CD4-positive, alpha-beta T cell treated with Interleukin-6 at 100 ng/mL for 8 hours (primary cell): ENCODE measurements at places on chromosomes 1 and 21.

DNA sequence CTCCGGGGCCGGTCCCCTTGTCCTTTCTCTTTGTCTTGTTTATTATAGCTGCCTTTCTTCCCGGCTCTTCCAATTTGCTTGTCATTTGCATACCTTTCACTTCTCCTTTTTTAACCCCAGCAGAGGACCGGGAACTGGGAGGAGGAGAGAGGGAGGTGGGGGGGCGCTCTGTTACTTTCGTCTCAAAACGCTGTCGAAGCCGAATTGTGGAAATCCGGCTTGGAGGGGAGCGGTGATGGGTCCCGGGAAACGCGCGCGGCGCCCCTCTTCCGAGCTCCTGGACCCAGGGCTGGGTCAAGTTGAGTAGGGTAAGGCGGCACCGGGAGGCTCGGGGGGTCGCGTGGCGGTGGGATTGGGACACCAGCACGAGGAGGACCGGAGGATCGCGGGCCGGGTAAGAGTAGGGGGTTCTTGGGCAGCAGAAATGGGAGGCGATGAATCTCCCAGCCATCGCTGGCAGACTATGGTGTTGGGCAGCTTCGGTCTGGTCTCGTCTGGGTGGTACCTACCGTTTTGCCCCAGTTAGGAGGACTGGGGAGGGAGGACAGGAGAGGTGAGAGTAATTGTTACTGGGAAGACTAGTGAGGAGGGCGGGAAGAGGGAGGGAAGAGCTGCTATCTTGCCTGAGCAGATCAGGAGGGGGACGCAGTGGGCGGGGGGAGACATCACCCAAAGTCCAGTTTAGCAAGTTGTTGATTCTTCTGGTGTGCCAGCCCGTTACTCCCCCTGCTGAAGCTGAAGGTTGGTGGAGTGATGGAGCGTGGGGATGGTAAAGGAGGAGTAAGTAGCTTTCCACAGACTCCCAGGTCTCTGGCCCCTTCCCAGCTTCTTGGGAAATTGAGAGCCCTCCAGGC, 1.5 kb downstream of the PROX1 start:
- no peak for DNase-seq

DNA sequence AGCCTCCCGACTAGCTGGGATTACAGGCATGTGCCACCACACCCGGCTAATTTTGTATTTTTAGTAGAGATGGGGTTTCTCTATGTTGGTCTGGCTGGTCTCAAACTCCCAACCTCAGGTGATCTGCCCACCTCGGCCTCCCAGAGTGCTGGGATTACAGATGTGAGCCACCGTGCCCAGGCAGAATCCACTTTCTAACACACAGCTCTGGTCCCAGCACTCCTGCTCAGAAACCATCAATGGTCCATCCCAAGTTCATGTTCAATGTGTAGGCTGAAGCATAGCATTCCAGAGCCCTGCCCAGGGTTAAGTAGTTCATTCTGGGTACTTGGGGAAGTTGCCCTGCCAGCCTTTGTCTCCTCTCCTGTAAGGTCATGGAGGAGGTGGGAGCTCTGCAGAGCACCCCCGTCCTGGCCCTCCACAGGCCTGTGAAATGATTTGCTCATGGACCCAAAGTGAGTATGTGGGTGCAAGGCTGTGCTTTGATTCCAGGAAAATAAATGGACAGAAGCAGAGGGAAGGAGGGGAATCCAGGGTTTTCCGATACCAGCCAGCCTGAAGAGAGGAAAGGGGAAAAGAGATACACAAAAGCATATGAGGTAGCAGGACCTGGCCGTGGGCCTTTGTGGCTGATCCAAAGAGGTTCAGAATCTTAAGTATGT, 55.2 kb downstream of the NENF start:
- no peak for DNase-seq

GRCh38 chr1:246919902-246920301, 11.8 kb downstream of the AHCTF1 start:
- DNase-seq, result no peak

- DNase-seq, result no peak
These were observed 36.4 kb downstream of the IGFN1 start for GRCh38 chr1:201226859-201227488.

GRCh38 chr21:35027563-35028450, 21.3 kb downstream of the RUNX1 start:
- DNase-seq, result peak; percentile 27

DNA sequence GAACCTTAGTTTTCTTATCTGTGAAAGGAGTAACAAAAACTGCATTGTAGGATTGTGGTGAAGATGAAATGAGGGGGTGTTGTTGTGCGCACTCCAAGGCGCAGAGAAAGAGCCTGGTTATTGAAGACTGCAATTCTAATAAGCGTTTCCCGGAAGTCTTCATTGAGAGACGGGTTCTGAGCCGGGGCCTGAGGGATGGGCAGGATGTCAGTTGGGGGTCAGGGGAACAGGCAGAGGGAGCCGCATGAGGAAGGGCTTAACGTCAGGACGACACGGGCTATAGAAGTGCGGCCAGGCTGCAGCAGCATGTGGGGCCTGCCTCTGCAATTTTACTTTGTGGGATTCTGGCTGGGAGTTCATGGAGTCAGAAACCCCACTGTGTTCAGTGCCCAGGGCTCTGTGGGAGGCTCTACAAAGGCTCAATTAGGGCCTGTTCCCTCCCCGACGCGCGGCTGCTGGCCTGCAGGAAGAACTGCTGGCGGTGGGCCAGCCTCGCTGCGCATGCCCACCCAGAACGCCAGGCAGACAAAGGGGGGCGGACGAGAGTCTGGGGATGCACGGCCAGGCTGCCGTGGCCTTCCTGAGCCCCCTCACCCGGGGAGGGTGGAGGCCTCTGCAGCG, 20.7 kb downstream of the TRIM62 start:
- no peak for DNase-seq

DNA sequence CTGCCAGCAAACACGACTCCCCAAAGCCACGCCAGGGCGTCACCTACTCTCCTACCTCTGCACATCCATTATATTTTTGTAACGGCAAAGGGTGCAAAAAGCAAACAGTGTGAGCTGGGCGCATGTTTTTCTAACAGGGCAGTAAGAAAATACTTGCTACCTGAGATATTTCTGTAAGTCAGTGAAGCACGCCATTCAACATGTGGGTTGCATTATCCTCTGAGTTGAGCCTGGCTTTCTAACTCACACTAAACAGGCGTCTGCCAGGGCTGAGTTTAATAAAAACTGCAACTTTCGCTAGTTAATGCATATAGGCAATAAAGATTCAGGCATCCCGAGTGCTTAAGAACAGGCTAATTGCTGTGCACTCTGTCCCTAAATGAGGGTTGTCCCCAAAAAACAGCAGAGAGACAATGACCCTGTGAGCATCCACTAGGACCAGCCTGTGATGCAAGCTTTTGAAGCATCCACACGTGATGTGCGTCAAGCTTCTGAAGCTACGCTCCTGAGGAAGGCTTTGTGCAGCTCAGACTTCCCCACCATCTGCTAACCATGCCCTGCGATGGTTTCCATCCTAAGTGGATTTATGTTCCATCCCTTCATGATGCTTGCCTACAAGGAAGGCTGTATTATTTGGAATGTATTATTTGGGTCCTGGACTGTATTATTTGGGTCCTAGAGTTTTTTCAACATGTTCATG, 70.0 kb upstream of the SIM2 start:
- DNase-seq, result no peak

DNA sequence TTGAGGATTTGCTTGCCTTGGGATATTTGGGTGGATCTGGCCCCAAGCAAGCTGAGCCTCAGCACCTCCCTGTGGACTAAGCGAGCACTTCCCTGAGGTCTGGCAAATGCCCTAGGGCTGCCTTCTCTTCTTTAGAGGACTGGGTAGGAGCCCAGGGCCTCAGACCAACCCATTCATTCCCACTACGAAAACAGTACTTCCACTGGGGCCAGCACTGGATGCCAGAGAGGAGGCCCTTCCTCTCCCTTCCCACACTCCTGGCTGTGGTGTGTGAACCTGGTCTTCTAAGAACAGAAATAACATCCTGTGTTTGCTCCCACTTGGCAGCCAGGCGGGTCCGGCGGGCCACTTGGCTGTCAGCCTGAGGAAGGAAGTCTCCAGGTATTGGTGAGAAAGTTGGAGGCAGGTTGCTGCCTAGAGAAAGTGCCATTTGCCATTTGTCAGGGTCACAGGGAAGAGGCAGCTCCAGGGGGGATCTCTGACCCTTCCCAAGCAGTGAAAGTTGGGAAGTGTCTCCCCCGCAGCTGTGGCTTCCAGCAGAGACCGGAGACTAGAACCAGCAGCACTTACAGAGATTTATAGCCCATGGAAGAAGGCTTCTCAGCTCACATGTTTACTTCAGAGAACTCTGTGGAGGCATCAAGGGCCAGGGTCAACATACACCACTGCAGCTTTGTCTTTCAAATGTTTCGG, 323.5 kb downstream of the SIPA1L2 start:
- DNase-seq, result no peak

GRCh38 chr1:151013518-151013917, 5.3 kb downstream of the PRUNE1 start:
- no peak for DNase-seq

GRCh38 chr1:197903196-197903514, 725 bp downstream of the C1orf53 start:
- no peak for DNase-seq

DNA sequence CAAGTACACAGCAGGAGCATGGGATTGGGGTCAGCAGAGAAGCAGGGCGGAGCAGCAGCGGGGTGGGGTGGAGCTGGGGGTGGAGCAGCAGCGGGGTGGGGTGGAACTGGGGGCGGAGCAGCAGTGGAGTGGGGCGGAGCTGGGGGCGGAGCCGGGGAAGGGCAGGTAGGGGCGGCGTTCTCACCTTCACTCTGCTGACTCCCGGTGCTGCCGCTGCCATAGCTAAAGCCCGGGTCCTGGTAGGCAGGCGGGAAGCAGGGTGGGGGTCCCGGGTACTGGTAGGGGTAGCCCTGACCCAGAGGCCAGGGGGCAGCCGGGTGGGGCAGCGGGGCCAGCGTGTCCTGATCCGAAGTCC, 6.7 kb downstream of the TAS1R3 start:
- DNase-seq, result no peak
